ENCODE measurements at places on chromosomes 13 and 19. TPM values are rescaled to one million over a fixed set of nuclear protein-coding genes. Genes with fewer than 3 reads are reported as not detected.

- H3K4me1 ChIP-seq = no peaks in the 10 kb centered on the region
- DNase-seq = no peak
- H3K36me3 ChIP-seq = peaks cover 52% of the 10 kb centered on the region
- H3K27ac ChIP-seq = no peak overlapping the region
- no peak overlapping the region for H3K4me3 ChIP-seq
These were observed 50.9 kb upstream of the TEX29 start for GRCh38 chr13:111269508-111269907.

Gene ZSCAN5C
- not detected for total RNA-seq

DNA sequence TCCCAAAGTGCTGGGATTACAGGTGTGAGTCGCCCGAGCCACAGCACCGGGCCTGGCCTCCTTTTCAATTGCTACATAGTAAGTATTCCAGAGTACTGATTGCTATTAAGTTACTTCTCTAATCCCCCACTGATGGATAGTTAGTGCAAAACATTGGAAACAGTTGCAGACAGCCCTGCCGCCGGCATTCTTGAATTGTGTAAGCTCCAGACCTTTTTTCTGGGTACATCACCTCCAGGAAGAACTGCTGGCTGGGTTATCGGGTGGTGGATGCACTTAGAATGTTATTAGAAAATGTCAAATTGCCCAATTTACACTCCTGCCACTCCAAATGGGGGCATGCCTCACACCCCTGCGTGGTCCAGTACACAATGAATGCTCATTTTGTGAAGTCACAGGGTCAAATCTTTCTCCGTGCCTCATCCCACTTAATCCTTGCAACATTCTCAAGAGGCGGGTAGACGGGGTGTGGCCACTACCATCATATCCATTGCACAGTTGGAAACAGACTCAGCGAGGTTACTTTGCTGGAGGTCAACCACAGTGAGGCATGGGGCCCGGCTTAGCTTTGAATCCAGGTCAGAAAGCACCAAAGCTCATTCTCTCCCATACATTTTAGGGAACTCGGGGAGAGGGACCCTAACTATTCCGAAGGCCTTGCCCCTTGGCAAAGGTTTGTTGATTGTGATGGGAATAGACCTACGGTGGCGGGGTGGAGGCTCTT, 1.0 kb upstream of the KDM4B start:
- no peaks in the 10 kb centered on the region for H3K4me1 ChIP-seq
- no peaks in the 10 kb centered on the region for H3K36me3 ChIP-seq
- peak overlapping the region; percentile 43 for H3K4me3 ChIP-seq

- no peak overlapping the region for H3K27ac ChIP-seq
- no peak overlapping the region for H3K4me3 ChIP-seq
- H3K36me3 ChIP-seq = no peaks in the 10 kb centered on the region
- no peak for DNase-seq
- H3K27me3 ChIP-seq = no peaks in the 10 kb centered on the region
These were observed 83.0 kb downstream of the ZNF728 start for GRCh38 chr19:22919946-22920345.

Gene OR4F17
- total RNA-seq = not detected

GRCh38 chr13:100913143-100913542, 238.5 kb upstream of the TMTC4 start:
- DNase-seq = no peak
- H3K27me3 ChIP-seq = no peaks in the 10 kb centered on the region
- H3K36me3 ChIP-seq = no peaks in the 10 kb centered on the region
- H3K27ac ChIP-seq = no peak overlapping the region
- no peaks in the 10 kb centered on the region for H3K4me1 ChIP-seq

Gene ZNF225
- total RNA-seq = 14.0 TPM

Gene ZNF587
- 74.3 TPM for total RNA-seq
